ENCODE measurements at places on chromosomes 5 and 9.

DNA sequence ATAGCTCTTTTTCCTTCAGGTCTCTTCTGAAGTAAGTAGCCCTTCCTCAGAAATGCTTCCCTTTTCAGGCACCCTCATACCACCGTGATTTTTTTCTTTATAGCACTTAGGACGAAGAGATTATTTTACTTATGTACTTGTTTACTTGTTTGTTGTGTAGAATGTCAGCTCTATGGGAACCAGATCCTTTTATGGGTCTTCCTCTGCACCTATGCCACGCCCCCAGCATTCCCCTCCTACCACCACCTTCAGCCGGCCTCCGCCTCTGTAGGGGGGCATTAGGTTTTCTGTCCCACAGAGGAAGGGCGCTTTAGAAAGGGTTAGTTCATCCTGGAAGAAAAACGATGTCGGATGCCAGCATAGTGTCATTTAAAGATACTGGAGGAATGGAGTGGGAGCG is 1.8 kb downstream of the CDKN2B-AS1 start:
- no peak for DNase-seq

- DNase-seq, result no peak
Observed at GRCh38 chr5:58073243-58073642, 386.6 kb downstream of the PLK2 start.

GRCh38 chr9:121682201-121682600 is 30.8 kb downstream of the DAB2IP start:
- DNase-seq, result no peak

DNA sequence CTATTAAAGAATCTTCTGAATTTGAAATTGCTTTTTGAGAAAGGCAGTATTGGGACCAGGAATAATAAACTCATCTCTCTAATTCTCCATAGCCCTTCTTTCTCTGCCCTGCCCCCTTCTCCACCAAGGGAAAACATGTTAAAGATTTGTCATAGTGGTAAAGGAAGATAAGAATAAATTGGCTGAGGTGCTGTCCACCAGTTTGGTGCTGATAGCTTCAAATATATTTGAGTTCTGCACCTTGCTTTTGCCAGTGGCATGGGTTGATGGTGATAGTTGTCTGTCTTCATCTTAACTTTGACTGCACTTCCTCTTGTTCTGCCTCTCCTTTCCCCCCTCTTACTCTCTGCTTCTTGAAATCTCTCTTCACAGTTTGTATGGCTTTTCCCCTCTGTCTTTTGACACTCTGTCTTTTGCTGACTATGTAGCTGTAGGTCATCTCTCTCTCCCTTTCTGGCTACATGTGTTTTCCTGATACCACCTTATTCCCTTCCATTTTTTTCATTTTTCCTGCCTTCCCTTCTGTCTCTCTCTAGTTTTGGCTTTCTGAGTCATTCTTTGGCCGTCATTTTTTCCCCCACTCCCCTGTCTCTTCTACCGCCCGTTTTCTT is 56.6 kb downstream of the NDUFS4 start:
- DNase-seq, result no peak

GRCh38 chr5:120655828-120656435 is 191.8 kb downstream of the PRR16 start:
- DNase-seq, result peak; percentile 18

DNA sequence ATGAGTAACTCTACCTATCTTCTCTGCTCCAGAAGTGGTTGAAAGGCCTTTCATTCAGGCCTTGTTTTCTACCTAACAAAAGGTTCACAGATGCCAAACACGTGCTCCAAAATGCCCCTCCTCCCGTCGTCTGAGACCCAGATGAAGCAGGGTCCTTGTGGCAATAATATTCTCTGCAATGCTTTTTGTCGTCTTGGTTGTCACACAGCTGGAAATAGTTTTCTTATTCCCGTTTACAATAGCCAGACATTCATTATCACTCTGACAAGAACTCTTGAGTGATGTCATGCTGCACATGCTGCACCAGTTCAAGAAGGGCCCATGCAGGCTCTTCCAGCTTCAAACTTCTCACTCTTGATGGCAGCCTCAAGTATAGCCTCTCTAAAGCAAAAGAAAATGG is 7.8 kb downstream of the LPAR1 start:
- DNase-seq, result no peak

- no peak for DNase-seq
Observed at GRCh38 chr5:107242411-107243219, 428.1 kb downstream of the EFNA5 start.

DNA sequence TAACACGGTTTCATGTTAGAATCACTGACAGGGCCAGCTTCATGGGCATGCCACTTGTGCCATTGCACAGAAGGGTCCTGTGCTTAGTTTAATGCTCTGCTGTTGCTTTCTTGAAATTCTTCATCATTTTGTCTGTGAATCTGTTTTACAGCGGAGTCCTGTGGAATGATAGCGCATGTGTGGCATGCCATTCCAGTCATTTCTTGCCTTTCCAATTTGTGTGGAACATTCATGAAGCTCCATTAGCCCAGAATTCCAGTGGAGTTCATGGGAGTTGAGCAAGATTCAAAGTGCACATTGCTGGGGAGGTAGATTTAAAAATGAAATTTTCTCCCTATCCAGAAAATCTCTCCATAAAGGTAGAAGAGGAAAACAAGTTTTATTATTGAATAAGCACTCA is 43.4 kb upstream of the NREP start:
- no peak for DNase-seq

- no peak for DNase-seq
Observed at GRCh38 chr5:154053468-154053867, 14.7 kb downstream of the MFAP3 start.

DNA sequence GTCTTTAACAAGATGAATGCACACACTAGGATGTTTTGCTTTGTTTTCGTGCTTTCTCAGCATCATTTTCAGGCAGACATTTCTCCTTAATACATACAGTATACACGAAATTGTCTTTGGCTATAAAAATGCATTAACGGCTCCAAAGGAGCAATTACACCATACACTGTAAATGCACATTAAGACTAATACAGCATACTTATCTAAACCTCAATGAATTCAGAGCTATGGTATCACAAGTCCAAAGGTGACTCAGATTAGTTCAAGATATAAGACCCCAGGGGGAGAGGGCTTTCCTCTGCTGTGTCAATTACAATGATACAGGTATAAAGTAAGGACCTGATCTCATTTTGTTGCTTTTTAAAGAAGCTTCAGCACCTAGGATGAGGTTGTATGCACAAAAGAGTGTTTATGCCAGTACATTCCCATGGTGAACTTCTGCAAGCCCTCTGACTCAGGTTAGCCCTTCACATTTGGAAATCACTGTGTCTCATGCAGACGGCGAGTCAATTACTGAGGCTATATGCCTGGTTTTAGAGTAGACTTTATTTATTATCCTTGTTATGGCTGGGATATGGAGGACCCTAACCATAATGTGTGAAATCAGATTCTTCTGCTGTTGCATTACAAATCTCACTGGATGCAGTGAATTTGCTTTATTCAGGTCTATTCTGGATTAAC is 233.3 kb downstream of the ZNF608 start:
- no peak for DNase-seq

DNA sequence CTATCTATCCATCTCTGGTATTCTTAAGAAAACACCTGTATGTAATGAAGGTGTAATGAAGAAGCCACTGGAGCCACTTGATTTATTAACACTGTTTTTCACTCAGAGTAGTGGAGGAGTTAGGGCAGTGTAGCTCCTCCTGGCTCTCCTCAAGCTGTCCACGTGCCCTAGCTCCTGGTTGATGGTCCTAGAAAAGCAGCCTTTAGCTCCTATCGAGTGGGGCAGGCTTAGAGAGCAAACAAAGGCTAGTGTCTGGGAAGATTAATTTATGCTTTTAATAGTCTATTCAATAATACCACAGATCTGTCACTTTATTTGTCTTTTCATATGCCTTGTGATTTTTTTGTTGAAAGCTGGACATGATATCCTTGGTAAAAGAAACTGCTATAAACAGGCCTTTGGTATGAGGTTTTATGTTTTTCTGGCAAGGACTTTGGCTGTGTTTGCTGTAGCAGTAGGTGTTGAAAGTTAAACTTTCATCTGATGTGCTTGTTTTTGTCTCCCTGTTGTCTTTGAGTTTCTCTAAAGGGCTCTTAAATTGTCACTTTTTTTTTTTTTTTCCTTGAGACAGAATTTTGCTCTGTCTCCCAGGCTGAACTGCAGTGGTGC is 141.1 kb downstream of the GCNT1 start:
- DNase-seq, result no peak

GRCh38 chr9:2966565-2967300 is 122.8 kb upstream of the PUM3 start:
- DNase-seq, result no peak

DNA sequence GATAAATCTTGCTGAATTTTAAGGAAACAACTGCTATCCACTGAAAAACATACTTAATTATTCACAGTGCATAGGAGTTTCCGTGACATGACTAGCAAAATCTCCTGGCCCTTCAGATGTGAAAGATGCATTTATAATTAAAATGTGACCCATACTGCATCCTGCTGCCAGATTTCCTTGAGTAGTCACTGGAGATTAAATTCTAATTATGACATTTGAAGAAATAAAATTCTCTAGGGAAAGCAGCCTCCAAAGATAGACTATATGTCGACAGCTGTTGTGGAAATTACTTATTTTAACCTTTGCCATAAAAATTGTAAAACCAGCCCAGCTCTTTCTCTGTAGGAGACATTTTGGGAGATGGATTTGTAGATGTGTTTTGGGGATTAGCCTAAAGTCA is 193.6 kb upstream of the SMC2 start:
- no peak for DNase-seq

DNA sequence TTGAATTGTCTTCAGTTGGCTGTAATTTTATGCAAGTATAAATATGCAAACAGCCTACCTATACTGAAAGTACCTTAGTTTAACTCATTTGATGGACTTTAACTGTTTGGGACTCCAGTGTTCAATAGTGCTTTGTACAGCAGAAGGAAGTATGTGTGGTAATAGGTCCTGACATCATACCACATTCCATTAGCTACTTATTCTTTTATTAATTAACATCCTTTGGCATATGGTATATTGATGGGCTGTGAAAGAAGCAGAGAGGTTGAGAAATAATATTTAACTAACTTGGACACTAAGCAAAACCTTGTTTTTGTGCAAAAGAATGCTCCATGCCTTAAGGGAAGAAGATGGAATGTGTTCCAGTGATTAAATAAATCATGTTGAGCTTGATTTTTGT is 97.6 kb upstream of the SEMA6A start:
- DNase-seq, result no peak

DNA sequence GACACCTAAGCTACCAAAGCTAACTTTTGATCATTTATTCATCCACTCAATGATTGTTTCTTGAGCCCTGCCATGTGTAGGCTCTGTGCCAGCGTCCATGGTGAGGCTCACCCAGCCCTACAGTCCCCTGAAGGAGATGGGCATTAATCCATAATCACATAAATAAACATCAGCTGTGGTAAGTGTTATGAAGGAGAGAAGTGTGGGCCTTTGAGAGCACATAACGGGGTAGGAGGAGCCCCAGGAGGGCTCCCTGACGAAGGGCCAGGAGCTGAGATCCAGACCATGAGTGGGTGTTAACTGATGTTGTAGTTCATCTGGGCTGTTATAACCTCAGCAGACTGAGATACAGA is 53.9 kb upstream of the AFAP1L1 start:
- no peak for DNase-seq

DNA sequence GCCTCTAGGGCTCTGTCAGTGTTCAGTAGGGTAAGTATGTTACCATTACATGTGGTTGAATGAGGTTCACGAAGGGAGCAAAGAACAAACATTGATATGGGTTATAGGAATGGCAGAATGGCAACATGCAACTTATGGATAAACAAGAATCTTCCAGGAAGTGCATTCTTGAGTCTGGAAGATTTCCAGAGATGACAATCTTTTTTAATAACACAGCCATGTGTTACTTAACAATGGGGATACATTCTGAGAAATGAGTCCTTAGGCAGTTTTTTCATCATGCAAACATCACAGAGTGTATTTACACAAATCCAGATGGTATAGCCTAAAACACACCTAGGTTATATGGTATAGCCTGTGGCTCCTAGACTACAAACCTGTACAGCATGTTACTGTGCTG is 9.1 kb upstream of the SLC28A3 start:
- DNase-seq, result no peak

- DNase-seq, result no peak
Observed at GRCh38 chr9:115200711-115201505, 83.0 kb upstream of the TNC start.

GRCh38 chr5:80193401-80193800 is 62.4 kb downstream of the SERINC5 start:
- no peak for DNase-seq

GRCh38 chr9:95188459-95188858 is 129.1 kb downstream of the FANCC start:
- DNase-seq, result no peak

DNA sequence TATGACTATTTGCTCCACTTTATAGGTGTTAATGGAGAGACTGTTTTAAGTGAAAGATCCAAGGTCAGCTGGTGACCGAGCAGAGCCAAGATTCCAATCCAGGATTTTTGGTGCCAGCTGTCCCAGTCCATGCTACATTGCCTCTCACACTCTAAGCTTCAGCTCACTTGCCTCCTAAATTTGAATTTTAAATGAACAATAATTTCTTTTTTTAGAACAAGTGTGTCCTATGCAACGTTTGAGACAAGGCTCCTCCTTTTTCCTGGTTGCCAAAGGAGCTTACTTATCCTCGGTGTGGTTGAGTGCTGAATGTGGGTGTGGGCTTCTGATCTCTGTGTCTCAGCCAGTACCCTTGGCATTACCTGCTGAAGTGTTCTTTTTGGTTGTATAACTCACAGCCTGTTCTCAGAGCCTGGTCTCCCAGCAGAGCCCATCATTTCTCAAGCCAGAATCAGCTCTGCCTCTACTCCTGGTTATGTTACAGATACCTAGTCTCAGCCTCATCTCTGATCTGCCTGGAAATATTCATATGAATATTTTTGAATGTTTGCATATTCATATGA is 4.0 kb upstream of the PRRC1 start:
- DNase-seq, result no peak

DNA sequence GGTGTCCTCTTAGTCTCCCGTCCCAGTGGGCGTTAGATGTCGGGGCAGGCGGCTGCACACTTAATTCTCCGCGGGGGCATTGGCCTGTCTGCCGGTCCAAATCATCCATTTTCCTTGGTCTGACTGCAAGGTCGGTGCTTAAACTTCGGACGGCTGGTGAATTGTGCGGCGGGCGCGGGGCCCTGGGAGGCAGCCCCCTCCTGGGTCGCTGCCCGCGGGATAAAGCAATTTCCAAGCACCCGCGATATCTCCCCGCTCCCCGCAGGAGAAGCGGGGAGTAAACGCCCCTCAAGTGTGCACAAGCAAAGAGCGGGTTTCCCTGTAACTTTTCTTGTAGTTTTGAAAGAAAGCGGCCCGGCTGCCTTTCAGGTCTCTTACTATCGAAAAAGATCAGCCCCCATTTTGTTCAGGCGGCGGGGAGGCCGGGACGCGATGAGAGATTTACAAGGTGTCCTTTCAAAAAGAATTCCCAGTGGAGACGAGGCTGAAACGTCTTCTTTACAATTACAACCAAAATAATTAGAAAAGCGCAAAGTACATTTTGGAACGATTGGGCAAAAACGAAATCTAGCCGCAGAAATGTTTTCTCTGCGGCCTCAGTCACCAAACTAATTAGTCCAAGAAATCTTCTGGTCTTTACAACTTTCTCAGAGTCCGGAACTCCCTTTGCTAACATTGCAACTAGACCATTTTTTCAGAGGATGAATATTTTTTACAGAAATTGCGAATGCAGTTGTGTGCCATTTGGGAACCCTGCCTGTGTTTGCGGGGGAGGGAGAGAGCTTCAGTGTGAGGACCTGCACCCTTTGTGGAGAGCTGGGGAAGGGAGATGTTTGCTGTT is 1.8 kb downstream of the IRX1 start:
- DNase-seq, result no peak

Measured in HepG2 (cell line).